ENCODE measurements at places on chromosomes 16 and 17.
A peak's percentile ranks its signal among the peaks of the same experiment; 100 is the strongest.

DNA sequence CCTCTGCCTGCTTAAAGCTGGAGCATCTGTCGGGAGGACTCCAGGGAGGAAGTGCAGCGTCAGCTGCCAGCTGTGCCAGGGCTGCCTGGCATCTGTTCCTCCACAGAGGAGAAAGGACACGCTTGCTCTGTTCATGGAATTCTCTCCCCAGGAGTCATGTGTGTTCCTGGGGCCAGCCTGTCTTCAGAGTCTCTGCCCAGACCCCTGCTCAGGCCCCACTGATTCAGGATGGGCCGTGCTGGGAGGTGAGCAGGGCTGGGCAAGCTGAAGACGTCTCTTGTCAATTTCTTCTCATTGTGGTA lies 24.2 kb downstream of the CRISPLD2 start:
- H3K27ac ChIP-seq = peak overlapping the region; percentile 2
- no peaks in the 10 kb centered on the region for H3K36me3 ChIP-seq
- H3K27me3 ChIP-seq = no peaks in the 10 kb centered on the region
- no peak overlapping the region for H3K4me3 ChIP-seq
- DNase-seq = no peak
- H3K4me1 ChIP-seq = no peaks in the 10 kb centered on the region

DNA sequence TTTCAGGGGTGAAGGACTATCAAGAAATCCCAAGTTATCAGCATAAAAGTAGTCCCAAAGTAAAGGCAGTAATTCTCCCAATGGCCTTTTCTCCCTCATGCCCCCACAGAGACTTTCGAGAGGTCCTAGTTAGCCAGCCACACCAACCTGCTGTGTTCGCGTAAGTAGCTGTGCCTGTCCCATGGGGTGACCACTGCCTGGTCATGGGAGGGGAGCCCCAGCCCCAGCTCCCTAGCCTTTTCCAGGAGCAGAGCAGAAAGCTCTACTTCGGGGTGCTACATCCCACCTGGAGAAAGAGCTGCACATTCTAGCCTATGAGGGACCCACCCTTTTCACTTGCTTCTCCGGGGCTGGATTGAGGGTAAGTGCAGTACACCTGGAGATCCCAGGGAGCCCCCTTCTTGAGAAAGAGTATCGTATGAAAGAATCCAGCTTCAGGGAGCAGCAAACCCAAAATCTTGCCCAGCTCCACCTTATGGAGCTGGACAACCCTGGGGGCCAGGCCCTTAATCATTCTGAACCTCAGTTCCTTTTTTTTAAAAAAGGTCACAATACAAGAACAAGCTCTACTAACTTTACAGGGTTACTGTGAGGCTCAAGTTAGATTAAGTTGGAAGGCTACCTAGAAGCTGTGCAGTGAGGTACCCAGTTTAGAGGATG lies 8.6 kb upstream of the SOST start:
- H3K27ac ChIP-seq = no peak overlapping the region
- H3K36me3 ChIP-seq = peaks cover 41% of the 10 kb centered on the region
- DNase-seq = no peak
- H3K4me3 ChIP-seq = no peak overlapping the region
- no peaks in the 10 kb centered on the region for H3K27me3 ChIP-seq
- no peaks in the 10 kb centered on the region for H3K4me1 ChIP-seq

GRCh38 chr16:10938321-10938720 lies 3.9 kb downstream of the DEXI start:
- H3K4me1 ChIP-seq = peaks cover 37% of the 10 kb centered on the region
- H3K27ac ChIP-seq = peak overlapping the region; percentile 85
- no peak for DNase-seq
- H3K27me3 ChIP-seq = no peaks in the 10 kb centered on the region
- H3K4me3 ChIP-seq = peak overlapping the region; percentile 33

- H3K27me3 ChIP-seq = no peaks in the 10 kb centered on the region
- H3K27ac ChIP-seq = no peak overlapping the region
- H3K36me3 ChIP-seq = no peaks in the 10 kb centered on the region
- DNase-seq = no peak
- H3K4me3 ChIP-seq = no peak overlapping the region
These were observed 50.6 kb downstream of the MGAT5B start for GRCh38 chr17:76918811-76919210.

DNA sequence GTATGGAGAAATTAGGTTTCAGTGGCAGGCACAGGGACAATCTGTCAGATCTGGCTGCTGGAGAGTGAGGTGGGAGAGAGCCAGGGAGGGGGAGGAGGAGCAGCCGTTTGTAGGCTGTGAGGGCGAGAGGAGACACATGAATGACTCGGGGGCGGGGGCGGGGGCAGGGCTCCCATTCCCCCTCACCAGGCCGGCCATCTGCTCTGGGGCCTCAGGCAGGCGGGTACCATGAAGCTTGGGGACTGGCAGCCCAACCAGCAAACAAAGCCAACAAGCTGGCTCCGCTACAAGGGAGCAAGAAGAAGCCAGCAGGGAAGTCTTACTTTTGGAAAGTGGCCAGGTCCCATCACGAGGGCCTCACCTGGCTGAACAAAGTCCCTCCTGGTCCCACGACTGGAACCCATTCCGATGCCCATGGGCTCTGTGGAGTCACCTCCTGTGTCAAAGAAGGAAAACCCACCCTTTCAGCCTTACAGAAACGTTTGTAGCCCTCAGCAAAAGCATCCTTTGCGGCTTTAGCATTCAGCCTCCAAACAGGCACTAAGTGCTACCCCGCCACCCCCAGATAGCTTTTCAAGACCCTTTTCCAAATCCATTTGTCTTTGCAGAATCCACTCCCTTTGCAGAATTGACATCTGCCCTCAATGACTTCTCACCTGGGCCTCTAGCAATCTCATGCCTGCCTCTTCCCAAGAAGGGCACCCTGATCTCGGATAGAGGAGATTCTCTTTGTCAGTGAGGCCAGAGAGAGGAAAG lies 9.2 kb upstream of the SSTR2 start:
- H3K27ac ChIP-seq = no peak overlapping the region
- no peaks in the 10 kb centered on the region for H3K36me3 ChIP-seq
- no peak for DNase-seq

- no peaks in the 10 kb centered on the region for H3K36me3 ChIP-seq
- no peak overlapping the region for H3K27ac ChIP-seq
- no peaks in the 10 kb centered on the region for H3K27me3 ChIP-seq
- no peak overlapping the region for H3K4me3 ChIP-seq
- no peak for DNase-seq
These were observed 37.4 kb downstream of the DNAH17 start for GRCh38 chr17:78539781-78540180.

Measured in Peyer's patch (tissue), 4 donors.